ENCODE measurements at places on chromosomes 16 and 17.

DNA sequence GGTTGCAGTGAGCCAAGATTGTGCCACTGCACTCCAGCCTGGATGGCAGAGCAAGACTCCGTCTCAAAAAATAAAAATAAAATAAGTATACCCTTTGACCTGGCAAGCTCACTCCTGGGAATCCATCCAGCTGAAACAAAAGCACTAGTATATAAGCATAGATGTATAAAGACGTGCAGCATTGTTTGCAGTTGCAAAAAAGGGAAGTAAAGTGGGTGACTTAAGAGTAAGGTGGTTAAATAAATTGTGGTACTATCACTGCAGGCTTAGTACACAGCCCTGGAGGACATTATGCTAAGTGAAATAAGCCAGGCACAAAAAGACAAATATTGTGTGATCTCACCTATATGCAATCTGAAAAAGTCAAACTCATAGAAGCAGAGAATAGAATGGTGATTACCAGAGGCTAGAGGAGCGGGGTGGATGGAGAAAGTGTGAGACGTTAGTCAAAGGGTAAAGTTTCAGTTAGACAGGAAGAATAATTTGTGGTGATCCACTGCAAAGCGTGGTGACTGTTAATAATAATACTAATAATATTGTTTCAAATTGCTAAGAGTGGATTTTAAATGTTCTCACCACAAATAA is 113.0 kb downstream of the MYO1D start:
- H3K27me3 ChIP-seq = no peaks in the 10 kb centered on the region
- peaks cover 1% of the 10 kb centered on the region for H3K36me3 ChIP-seq
- no peak overlapping the region for H3K27ac ChIP-seq
- no peak overlapping the region for H3K4me3 ChIP-seq
- peaks cover 9% of the 10 kb centered on the region for H3K4me1 ChIP-seq

DNA sequence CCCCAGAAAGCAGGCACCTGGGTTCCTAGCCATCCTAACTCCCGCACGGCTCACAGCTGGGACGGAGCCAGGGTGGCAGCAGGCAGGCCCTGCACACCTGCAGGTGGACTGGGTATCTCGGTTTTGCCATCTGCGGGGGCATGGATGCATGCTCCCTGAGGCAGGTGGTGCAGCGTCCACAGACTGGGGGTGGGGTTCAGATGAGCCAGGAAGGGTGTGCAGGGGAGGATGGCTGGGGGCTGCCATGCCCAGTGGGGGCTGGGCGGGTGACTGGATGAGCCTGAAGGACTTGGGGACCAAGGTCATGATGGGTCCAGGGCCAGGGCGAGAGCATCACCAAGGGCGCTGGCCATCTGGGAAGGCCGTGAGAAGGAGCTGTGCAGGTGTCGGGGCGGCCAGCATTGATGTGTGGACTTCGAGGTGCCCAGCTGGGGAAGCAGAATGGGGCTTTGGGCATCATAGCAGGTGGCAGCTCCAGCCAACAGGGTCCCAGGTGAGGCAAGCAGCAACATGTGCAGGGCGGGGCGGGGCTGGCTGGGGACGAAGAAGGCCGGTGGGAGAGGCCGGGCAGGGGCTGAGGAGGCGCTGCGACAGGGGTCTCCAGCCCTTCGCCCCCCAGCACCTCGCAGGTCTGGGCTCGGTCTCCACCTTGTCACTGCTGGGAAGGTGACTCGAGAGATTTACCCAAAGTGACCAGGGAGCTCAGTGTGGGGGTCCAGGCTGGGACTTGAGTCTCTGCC is 41.0 kb upstream of the ZNF469 start:
- H3K4me3 ChIP-seq = no peak overlapping the region
- H3K4me1 ChIP-seq = no peaks in the 10 kb centered on the region
- H3K27ac ChIP-seq = no peak overlapping the region
- H3K36me3 ChIP-seq = no peaks in the 10 kb centered on the region
- no peak for DNase-seq

GRCh38 chr17:82914375-82914774 is 74.6 kb upstream of the ZNF750 start:
- no peaks in the 10 kb centered on the region for H3K36me3 ChIP-seq
- H3K27me3 ChIP-seq = no peaks in the 10 kb centered on the region
- DNase-seq = peak; percentile 59
- no peak overlapping the region for H3K27ac ChIP-seq

- H3K4me3 ChIP-seq = no peak overlapping the region
- peak overlapping the region; percentile 82 for H3K27ac ChIP-seq
- no peak for DNase-seq
- H3K27me3 ChIP-seq = peaks cover 17% of the 10 kb centered on the region
Observed at GRCh38 chr17:57868007-57868909, 18.4 kb upstream of the MRPS23 start.

DNA sequence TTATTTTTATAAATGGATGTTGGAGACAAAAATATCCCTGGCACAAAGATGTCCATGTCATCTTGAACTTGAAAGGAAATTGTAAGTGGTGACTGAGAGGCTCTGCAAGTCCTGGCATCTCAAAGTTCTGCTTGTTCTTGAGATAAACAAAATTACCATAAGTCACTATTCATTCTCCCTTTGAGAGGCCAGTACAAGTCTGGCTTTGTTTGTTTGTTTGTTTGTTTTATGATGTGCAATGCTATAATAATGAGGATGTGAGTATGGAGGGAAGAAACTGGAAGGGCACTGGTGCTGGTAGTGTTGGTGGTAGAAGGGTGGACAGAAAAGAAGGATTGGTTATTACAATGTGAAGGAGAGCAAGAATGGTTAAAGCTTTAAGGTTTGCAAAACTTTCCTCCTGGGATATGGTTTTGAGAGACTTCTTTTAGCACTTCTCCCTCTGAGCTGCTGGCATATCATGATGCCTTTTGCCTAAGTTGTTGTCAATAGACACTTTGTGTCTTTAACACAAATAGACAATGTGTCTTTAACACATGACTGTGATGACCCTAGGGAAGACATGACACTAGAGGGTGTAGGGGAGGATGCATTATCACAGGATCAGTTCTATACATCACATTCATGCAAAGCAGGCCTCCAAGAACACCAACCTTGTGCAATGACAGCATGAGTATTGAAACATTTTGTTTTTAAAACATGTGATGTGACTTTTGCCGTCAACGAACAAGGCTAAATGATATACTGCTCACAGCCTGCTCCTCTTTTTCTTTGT is 880.5 kb upstream of the GOT2 start:
- no peak overlapping the region for H3K4me3 ChIP-seq
- no peaks in the 10 kb centered on the region for H3K4me1 ChIP-seq
- no peak overlapping the region for H3K27ac ChIP-seq

Data from naive thymus-derived CD8-positive, alpha-beta T cell (primary cell).